ENCODE measurements at places on chromosomes 3 and 15.

DNA sequence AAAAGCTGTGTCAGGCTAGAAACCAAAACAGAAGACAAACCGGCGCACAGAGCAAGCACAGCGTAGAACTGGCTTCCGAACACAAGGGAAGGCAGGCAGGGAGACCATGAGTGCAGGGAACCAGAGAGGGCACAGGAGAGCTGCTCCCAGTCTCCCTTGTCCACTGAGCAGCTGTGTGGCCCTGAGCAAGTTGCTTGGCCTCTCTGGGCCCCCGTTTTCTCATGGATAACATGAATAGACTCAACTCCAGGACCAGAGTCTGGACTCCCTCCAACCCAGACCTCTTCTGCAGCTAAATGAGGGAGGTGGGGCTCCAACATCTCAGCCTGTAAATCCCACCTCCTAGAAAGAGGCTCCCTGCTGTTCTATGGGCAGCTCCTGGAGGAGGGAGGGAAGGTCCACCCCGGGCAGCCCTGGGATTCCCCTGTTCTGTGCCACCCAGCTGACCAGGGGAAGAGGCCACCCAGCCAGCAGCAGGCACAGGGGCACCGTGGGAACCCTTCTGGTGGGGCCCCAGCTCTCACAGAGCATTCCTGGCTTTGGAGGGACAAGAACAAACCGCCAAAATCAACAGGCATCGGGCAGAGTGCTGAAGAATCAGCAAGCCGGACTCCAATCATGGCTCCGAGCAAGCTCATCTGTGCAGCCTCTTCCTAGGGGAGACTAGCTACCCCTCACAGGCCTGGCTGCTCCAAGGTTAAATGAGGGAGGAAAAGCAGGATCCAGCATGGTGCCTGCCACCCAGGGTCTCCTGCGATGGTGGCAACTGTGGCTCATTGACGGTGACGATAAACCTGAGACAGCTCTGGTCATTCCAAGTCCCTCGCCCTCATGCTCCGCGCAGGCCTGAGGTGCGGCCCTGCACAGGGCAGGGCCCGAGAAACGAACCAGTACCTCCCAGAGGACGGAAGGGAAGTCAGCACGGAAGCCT, 15.1 kb downstream of the XXYLT1 start:
- no peak for DNase-seq

GRCh38 chr15:74378848-74379247, 11.4 kb upstream of the CYP11A1 start:
- DNase-seq = no peak

DNA sequence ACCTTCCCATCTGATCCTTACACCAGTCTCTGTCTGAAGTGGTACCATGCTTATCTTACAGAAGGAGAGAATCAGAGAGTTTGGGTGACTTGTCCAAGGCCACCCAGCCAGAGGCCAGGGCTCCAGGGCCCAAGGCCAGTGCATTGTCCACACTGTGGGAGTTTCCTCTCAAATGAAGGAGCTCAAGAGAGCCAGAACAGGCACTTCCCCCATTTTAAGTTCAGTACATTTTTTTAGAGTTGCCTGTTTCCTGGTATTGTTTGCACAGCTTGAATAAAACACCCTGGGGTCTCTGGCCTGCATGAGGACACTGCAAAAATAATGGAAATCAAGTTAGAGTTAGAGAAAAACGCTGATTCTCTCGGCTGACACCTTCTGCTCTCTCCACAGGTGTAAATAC, 284.0 kb downstream of the SQOR start:
- no peak for DNase-seq

DNA sequence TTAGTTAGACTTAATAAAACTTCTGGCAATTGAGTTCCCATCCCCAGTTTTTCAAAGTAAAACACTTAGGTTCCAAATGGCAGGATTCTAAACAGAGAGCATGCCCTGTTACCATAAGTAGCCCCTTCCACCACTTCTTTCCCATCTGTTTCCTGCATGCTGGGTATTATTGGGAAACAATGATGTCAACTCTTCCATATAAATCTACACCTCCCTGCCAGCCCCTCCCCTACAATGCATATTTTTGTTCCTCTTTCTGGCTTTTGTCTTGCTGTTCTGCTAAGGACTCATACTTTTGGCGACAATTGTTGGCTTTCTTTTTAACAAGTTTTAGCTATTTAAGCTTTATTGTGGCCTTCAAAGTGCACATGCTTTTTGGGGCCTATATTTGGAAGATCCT, 11.1 kb downstream of the ARHGAP31 start:
- peak; percentile 38 for DNase-seq

- DNase-seq = no peak
These were observed 589.4 kb downstream of the NLGN1 start for GRCh38 chr3:173986861-173987410.

DNA sequence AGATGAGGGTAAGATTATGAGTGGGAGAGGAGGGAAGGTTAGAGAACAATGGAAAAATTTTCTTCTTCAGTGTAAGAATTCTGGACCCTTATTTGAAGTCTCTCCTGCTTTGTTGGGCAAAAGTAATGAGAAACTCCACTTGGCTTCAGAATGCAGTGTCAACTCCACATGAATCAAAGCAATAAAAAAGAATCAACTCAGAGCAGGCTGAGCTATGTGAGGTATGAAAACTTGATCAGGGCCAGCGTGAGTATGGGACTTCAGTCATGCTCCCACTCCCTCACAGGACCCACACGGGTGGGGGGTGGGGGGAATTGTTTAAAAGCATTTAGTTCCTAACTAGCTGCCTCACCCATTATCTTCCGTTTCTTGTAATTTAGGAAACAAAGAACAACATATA, 502.2 kb downstream of the PDCD6IP start:
- no peak for DNase-seq

- no peak for DNase-seq
These were observed 196.2 kb downstream of the CHST2 start for GRCh38 chr3:143315766-143316165.
